IMR-90 (cell line): ENCODE measurements at places on chromosomes 1 and 21. TPM values are rescaled to one million over a fixed set of nuclear protein-coding genes. Genes with fewer than 3 reads are reported as not detected.
A peak's percentile ranks its signal among the peaks of the same experiment; 100 is the strongest.

GRCh38 chr1:53284224-53285020 lies 43.4 kb downstream of the LRP8 start:
- no peak for DNase-seq

- peak; percentile 92 for DNase-seq
Observed at GRCh38 chr21:34129039-34129891, 55.9 kb downstream of the MRPS6 start.

DNA sequence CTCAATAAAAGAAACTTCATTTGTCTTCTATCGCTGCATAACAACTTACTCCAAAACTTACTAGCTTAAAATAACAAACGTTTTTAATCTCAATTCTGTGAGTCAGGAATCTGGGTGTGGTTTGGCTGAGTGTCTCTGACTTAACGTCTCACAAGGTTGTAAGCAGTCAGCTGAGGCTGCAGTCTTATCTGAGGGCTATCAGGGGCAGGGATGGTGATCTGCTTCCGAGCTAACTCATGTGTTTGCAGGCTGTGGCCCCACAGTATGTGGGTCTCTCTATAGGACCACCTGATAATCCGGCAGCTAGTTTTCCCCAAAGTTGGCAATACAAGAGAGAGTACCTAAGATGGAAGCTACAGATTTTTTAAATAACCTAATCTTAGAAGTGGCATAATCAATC lies 234.2 kb upstream of the FGGY start:
- peak; percentile 76 for DNase-seq

The ATF6 gene
- 17.6 and 17.8 TPM in 2 replicates for total RNA-seq

The SDE2 gene
- total RNA-seq: 14.7 and 29.4 TPM in 2 replicates

- DNase-seq: peak; percentile 38
Observed at GRCh38 chr21:28227881-28228635, 764.6 kb downstream of the LTN1 start.

The TMEM51 gene
- total RNA-seq: 2.7 and 3.6 TPM in 2 replicates

DNA sequence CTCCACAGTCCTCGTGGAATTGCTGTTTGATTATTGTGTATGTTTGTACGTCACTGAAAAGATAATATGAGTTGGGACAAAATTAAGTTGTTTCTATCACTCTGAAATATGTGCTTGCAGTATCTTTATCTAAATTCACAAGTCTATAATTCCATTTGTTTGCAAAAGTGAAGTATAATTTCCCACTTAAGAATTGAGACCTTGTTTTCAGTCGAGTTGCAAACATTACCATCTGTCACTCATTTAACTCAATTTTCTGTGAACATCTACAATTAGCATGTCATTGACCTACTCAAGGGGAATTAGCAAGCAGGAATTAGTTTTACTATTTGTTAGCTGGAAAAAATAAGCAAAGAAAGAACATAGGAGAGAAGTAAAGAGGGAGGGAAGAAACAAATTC lies 195.8 kb downstream of the TPR start:
- DNase-seq: no peak

DNA sequence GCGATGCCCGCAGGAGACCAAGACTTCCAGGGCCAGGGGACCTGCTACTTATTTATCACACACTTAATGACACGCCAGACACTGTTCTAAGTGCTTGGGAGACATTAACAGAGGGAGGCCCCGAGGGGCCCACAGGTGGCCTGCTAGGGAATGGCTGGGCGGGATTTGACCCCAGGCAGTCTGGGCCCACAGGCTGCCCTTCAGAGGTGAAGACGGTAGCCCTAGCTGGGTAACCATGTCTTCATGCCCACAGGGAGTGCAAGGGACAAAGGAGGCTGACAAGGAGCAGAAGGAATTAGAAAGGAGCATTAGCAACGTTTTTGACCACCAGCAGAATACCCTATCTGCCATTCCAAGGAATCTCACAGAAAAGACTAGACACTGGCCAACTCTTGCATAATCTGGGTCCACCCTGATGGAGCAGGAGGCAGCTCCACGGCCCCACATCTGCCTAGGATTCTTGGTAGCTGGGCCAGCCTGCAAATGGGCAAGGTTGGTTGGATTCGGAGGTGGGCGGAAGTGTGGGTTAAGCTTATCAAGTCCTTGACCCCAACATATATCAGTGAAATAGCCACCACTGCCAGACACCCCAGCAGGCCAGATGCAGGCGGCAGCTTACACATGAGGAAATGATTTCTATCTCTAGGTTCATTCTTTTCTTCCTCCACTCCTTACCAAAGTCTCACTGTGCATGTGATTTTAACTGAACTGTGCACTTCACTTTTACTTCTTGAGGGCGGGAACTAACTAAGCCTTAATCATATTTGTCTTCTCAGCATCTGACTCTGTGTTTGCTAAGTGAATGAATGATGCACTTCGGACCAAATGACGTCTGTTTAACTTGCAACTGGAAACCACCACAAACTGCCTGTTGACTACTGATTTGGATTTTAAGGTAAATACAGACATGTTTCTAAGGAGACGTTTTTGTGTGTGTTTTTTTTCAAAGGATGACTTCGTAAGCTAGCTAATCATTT lies 3.4 kb upstream of the ETS2 start:
- DNase-seq: peak; percentile 57

The KCNJ15 gene
- total RNA-seq: under 0.01 TPM in 2 replicates

The GNL2 gene
- 77.4 and 90.3 TPM in 2 replicates for total RNA-seq

- no peak for DNase-seq
Observed at GRCh38 chr1:17881761-17882160, 126.6 kb downstream of the ACTL8 start.

DNA sequence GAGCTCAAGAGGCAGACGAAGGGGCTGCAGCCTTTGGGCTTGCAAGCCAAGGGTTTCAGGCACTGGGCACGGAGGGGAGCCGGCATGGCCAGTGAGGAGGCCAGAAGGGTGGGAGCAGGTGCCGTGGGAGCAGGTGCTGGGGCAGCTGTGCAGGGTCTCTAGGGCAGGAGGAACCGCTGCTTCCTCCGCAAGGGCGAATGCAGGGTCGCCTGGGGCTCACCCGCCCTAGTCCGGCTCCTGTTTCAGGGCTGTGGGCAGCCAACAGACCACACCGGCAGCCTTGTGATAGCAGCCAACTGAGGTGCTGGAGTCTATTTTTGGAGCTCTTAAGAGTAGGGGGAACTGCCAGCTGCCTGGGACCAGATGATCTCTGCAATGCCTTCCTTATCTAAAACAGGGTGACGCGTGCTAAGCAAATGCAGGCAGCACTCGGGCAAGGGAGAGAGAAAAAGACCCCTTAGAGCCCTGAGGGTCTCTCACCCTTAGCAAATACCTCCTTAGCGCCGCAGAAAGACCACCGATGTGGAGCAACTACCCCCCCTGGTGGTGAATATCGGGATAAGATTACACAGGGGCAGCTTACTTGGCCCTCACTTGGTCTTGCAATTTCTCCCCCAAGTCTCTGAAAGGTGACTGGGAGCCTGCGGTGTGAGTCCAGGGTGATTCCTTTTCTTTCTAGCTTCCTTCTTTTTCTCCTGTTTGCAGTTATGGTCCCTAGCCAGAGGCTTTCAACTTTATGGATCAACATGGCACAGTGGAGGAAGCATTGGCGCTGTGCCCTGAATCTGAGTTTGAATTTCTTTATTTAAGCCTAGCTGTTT lies 20.7 kb upstream of the MAPKAPK2 start:
- peak; percentile 66 for DNase-seq

DNA sequence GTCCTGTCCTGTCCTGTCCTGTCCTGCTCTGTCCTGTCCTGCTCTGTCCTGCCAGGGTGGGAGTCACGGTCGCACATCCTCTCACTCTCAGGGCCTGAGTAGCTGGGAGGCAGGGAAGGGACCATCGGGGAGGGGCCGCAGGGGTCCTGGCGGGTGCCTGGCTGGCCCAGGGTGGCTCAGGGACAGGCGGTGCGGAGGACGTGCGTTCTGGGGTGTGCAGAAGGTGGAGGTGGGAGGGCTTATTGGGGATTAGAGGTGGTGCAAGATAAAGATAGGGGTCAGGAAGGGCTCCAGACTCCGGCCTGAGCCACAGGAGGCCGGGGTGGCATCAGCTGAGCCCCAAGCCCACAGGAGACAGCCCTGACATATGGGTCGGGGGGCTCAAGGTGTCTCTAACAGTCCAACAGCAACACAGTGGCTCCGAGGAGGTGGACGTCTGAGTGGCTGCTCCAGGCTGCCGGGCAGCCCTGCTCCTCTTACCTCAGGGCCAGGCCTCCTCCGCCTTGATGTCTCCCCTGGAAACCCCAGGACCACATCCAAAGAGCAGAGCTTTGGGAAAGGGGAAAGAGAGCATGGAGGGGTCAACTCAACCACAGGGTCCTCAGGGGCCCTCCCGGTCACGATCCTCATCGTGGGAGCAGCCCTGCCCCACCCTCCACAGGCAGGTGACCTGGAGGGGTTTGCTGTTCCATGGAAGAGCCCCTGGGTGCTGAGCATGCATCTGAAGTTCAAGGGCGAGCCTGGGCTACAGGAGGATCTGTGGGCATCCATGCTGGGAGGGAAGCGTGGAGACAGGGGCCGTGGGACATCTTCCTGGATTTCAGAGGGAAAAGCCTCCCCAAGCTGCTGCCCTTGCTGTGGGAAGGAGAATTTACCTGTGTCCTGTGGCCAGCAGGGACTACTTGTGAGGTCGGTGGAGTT lies 39.6 kb upstream of the ADARB1 start:
- no peak for DNase-seq

GRCh38 chr1:110218739-110219138 lies 8.6 kb downstream of the KCNC4 start:
- DNase-seq: peak; percentile 30

- DNase-seq: no peak
Observed at GRCh38 chr1:156083800-156084790, 1.8 kb upstream of the MEX3A start.

DNA sequence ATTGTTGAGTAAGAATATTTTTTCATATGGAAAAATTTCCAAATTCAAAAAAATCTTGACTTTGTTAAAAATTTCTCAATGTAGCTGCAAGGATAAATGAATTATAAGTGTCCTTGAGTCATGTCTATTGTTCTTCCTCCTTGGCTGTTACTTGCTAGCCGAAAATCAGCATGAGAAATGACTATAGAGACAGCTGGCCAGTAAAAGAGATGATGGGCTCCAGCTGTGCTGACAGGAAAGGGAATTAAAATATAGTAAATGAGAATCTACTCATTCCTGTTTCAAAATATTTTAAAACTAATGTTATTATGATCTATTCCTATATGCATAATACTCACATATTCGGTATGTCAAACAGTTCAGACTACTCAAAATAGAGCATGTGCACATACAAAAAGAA lies 1292.6 kb downstream of the BRINP3 start:
- peak; percentile 17 for DNase-seq

The STUM gene
- not detected in 2 replicates for total RNA-seq

DNA sequence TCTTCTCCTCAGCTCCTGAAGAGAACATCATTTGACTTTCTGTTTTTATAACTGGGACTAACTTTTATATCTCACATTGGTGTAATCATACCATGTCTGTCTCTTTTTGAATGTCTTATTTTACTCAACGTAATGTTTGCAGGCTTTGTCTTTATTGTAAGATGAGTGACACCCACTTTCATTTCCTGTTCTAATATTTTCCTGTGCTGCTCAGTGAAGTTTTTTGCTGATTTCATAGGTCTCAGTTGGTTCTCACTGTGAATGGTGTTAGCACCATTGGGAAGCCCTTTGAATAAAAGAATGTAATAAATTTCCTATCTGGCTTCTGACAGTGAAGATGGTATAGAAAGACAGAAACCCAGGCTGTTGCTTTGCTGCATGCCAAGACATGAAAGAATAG lies 84.0 kb downstream of the RAVER2 start:
- no peak for DNase-seq

The LCE1D gene
- total RNA-seq: not detected in 2 replicates

The TLR5 gene
- under 0.01 and 0.18 TPM in 2 replicates for total RNA-seq

DNA sequence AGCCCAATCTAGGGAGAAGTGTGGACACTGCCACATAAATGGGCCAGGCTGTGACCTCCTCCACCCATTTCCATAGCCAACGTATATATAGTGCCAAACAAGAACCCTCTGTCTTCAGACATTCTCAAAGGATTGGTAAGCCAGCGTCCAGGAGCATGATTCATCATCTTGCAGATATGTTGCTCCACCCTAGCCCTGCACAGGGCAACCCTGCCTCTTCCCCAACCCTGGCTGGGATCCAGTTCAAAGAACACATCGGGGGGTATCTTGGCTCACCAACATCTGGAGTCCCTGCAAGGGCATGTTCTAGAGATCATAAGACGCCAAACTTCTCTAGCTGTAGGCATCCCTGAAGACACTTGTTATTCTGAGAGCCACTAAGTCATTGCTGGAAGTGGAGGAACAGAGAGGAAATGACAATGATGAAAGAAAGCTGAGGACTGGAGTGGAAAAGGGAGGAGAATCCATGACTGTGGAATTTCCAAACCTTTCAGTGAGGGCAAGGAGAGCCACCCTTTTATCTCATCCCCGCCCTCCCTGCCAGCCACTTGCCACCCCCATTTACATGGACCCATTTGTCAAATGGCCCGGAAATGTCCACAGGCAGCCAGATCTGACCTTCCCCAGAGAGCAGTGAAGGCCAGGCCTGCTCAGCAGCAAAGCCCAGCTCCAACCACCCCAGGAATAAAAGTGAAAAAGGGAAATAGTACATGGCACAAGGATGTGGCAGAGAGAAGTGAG lies 144.1 kb upstream of the CTTNBP2NL start:
- DNase-seq: peak; percentile 32
